ENCODE measurements at places on chromosomes 5 and 9. TPM values are rescaled to one million over a fixed set of nuclear protein-coding genes. Genes with fewer than 3 reads are reported as not detected.

DNA sequence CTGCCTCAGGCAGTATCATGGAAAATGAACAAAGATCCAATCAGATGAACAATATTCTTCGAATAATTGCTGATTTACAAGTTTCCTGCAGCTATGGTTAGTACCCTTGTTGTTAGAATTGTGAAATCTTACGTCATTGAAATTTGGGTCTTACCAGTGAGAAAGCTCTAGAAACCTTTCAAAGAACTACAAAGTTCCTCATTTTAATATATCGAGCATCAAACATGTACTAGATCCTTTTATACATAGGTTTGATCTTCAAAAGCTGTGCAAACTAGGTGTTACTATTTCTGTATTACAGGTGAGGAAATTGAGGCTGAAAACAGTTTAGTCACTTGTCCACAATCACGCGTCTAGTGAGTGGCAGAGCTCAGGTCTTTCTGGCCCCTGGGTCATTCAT lies 43.7 kb upstream of the ANGPTL2 start:
- no peak for DNase-seq

GRCh38 chr9:114621975-114622609 lies 11.0 kb downstream of the TMEM268 start:
- no peak for DNase-seq

- DNase-seq = no peak
Measured at GRCh38 chr9:75054368-75055001, 26.4 kb upstream of the CARNMT1 start.

GRCh38 chr5:127031147-127031862 lies 947 bp upstream of the MARCHF3 start:
- no peak for DNase-seq

DNA sequence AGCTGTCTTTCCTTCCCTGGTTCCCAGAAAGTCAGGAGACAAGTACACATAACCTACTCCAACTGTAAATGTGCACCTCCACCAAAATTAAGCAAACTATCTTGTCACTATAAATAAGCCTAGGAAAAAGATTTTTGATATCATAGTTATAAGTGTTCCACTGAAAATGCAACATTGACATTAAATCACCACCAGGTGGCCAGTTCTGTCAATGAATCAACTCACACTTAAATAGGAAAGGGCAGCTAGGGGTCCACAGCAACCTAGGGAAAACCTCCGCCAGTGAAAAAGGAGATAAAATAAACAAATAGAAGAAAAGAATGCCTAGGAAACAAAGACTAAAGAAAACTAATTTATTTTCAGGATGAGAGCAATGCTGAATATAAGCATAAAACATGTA lies 243.0 kb upstream of the PTPRD start:
- DNase-seq = no peak

- no peak for DNase-seq
Measured at GRCh38 chr9:123998970-123999621, 12.5 kb upstream of the LHX2 start.

CCL27 gene
- total RNA-seq = 0.68 TPM

- DNase-seq = no peak
Measured at GRCh38 chr5:15634591-15635288, 134.8 kb downstream of the FBXL7 start.

DNA sequence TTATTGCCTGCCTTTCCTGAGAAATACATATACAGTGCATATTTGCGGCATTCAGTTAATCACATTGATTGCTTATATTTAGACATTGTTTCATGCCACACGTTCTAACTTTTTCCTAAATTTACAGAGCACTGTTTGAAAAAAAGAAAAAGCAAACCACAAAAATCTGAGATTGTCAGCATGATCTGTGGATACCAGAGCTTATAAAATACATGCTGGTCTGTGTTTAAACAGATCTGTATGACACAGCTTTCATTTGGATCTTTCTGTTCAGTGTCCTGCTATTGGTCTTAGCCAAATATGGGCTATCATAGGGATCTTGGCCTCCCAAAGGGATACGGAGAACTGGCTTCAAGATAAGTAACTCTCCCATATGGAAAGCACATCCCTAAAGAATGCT lies 20.2 kb downstream of the ALDH1A1 start:
- no peak for DNase-seq

- DNase-seq = no peak
Measured at GRCh38 chr5:20276959-20277263, 288.9 kb upstream of the CDH18 start.

- DNase-seq = no peak
Measured at GRCh38 chr9:3385871-3386270, 139.9 kb downstream of the RFX3 start.

- no peak for DNase-seq
Measured at GRCh38 chr9:37406603-37407401, 15.7 kb upstream of the GRHPR start.

BARHL1 gene
- total RNA-seq = not detected

MAPK9 gene
- 40.5 TPM for total RNA-seq

DNA sequence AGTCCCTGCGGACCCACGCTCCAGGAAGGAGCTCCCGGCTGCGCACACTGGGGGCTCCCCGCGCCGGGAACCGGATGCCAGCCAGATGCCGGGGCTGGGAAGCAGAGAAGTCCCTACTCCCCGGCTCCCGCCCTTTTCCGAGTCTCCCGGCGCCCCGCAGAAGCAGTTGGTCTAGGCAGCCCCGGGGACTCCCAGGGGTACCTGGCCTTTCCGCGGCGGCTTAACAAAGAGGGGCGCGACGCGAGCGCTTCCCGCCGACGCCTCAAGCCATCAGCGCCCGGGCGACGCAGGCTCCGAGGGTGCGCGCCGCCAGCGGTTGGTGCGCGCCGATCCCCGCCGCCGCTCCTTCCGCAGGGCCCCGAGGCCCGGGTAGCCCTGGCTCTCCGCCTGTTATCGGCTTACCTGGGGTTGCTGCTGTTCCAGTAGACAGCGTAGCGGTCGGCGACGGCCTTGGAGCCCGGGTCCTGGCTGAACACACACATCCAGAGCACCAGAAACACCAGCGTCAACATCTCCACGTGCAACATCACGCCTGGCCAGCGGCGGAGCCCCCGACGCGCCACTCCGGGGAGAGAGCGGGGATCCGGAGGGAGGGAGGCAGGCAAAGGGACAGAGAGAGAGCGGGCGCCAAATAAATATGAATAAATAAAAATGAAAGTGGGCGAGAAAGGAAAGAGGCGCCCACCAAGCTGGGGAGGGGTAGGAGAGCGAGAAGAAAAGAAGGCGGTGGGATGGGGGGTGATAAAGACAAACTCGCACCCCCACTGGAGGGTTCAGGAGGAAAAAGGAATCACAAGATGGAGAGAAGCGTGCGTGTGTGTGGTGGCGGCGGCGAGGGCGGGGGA lies 428 bp downstream of the EFNA5 start:
- peak; percentile 52 for DNase-seq

GRCh38 chr5:82820961-82821845 lies 256.0 kb downstream of the TMEM167A start:
- DNase-seq = no peak

DNA sequence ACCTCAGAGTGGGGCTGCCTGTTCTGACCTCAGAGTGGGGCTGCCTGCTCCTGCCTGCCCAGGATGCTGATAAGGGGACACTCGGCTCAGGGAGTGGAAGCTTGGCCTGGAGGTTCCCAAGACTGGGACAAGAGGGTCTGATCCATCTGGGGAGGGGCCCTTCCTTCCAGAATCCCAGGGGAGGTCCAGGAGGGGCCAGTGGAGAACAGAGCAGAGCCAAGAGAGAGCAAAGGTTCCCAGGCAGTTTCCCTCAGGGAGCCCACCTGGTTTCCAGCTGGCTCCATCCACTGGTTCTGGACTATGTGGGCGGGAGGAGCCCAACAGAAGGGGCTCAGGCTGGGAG lies 49.1 kb upstream of the RNU6ATAC start:
- no peak for DNase-seq

AK3 gene
- 81.6 TPM for total RNA-seq

DNA sequence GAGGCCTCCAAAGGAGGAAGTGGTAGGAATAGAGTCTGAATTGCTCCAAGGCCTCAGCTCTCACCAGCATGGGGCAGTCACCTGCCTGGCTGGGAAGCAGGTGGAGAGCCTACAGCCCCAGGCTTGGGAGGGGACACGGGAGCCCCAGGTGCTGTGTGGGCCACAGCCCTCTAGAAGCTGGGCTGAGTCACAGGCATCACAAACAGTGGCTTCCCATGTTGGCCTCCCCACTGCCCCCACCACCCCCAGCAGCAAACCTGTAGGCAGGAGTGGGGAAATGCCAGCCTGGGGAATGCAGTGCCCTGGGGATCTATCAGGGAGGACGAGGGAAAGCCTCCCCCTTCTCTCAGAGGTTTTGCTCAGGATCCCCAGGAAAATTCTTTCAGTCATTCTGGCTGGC lies 309.6 kb downstream of the SLIT3 start:
- no peak for DNase-seq

ARID3C gene
- not detected for total RNA-seq

GRCh38 chr5:99019254-99019653 lies 90.4 kb upstream of the CHD1 start:
- no peak for DNase-seq

DNA sequence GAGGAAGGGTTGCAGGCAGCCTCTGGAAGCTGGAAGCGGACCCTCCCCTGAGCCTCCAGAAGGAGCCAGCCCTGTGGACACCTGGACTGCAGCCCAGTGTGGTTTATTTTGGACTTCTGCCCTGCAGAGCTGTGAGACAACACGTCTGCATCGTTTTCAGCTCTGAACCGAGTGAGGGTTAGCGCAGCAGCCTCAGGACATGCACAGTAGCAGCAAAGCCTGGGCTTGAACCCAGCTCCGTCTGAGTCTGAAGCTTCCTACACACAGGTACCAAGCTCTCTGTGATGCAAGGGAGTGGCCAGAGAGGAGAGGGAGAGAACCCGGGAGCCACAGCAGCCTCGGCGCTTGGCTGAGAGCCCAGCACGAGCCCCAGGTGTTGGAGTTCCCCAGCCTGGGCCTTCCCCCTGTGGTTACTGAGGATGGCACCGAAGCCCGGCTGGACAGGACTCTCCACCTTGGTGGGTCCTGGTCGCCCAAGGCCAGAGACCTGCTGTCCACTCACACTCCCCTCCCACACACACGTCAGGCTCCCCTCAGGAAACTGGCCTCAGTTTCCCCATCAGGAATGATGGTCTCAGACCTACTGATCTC lies 128.2 kb downstream of the OLFM1 start:
- DNase-seq = no peak

GRCh38 chr5:76224898-76225297 lies 141.7 kb downstream of the SV2C start:
- no peak for DNase-seq

- DNase-seq = no peak
Measured at GRCh38 chr5:72125941-72126620, 18.8 kb downstream of the MAP1B start.

SGTB gene
- total RNA-seq = 4.6 TPM

PFDN1 gene
- 41.5 TPM for total RNA-seq

DNA sequence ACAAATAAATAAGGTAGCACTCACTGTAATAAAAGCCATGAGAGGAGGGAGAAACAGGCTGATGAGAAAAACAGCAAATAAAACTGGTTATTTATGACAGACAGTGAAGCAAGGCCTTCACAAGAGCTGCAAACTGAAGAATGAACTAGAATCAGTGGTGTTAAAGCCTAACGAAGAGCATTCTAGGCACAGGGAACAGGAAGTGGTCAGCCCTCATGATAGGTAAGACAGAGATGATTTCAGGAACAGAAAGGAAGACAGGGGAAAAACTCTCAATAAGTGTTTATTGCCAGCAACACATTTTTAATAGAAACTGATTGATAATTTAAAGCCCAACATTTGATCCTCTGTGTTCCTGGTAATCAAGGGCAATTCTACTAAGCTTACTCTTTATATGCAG lies 124.5 kb downstream of the EDIL3 start:
- DNase-seq = no peak

GRCh38 chr9:116476935-116477381 lies 210.1 kb upstream of the TRIM32 start:
- no peak for DNase-seq

GRCh38 chr5:107597247-107597646 lies 73.5 kb downstream of the EFNA5 start:
- DNase-seq = no peak

PDGFRB gene
- 108 TPM for total RNA-seq

DNA sequence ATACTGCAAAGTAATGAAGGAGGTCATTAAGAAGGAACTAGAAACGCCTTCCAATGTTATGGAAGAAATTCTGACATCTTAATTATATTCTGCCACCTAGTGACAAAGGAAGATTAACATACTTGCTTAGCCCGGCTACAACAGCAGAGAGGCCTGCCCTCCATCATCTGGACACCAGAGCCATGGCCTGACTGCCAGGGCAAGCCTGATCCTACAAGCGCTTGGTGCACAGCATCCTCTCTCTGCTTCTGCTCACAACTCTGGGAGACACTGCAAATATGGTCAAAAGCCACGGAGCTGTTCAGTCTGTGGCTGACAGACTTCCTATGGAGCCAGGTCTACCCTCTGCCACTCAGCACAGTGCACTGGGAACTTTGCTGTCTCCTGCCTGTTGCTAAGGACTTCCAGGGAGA lies 87.3 kb upstream of the SLC44A1 start:
- DNase-seq = peak; percentile 51

- DNase-seq = no peak
Measured at GRCh38 chr5:79143684-79144379, 32.2 kb downstream of the BHMT start.

- DNase-seq = no peak
Measured at GRCh38 chr5:168908207-168908606, 329.0 kb upstream of the PANK3 start.

- DNase-seq = no peak
Measured at GRCh38 chr9:98625728-98626127, 83.0 kb downstream of the GABBR2 start.

C9orf50 gene
- total RNA-seq = not detected

ADGRV1 gene
- 4.7 TPM for total RNA-seq

PDCD1LG2 gene
- total RNA-seq = 1.7 TPM

PCDHGC4 gene
- 3.6 TPM for total RNA-seq

CDKN2B gene
- 6.1 TPM for total RNA-seq

DNA sequence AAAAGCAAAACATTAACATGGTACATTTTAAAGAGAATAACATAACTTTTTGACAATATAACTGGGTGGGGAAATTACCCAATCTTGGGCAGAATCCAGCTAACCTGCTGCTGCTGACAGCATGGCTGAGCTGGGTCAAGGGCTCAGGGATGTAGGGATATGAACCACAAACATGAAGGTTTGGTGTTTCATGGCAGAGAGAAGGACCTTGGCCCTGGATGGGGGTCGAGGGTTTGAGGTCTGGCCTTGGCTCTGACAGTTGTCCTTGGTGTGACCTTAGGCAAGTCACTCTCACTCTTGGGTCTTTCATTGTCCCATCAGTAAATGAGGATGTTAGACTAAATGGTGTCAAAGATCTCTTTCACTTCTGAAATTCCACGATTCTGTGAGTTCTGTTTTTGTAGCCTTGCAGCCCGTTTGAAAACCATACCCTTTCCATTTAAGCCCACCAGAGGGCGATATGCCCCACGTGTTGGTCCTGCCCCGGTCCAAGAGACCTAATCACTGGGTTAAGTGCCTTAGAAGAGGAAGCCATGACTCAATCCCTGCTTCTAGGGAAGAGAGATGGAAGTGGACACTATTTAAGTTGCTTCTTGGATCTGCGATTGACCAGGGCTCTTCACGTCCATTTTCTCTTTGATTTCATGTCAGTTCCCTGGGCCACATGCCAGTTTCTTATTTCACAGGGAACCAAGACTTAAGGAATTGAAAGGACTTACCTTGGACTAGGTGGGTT lies 56.8 kb upstream of the TEX48 start:
- peak; percentile 71 for DNase-seq

Data from ureter (tissue), 1 donor.